ENCODE measurements at places on chromosomes 2 and 18.

GRCh38 chr2:223050188-223050587 lies 1.8 kb upstream of the KCNE4 start:
- peak; percentile 50 for DNase-seq

DNA sequence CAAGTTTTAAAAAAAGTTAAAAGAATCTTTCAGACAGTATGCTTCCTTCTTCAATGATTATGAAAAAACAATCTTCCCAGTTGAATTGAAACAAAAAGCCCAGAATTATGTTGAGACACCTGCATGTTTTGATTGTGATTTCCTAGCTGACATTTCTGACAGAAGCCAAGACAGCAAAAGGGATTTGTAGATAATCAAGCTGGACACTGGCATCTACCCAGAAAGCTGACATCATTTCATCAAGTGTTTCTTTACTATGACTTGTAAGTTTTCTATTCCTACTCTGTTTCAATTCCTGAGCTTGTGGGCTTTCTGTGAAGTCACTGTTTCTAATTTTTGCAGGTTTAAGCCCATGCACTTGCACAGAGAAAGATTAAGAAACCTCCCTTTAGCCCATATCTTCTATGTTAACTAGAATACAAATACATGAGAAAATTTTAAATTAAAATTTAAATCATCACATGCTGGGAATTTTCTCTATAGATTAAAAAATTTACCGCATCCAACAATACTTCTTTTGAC lies 82.9 kb upstream of the CCDC85A start:
- no peak for DNase-seq

DNA sequence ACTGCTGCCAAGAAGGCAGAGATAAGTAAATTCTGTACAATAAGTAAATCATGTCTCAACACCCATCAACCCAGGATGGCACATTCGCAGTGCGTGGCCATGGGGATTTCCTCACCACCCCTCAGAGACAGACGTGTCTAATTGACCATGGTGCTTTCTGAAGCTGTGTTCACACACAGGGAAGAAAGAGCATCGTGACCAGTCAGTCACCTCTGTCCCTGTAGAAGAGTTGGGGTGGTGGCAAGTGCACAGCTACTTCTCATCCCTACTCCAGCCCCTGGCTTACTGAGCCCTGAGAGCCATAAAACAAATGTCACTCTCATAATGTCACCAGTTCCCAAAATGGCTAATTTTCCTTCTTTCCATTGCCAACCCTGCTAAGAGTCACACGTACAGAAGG lies 31.3 kb upstream of the MLPH start:
- DNase-seq, result no peak

- no peak for DNase-seq
Observed at GRCh38 chr2:108591163-108591562, 56.9 kb downstream of the LIMS1 start.

- peak; percentile 86 for DNase-seq
Observed at GRCh38 chr2:191846515-191847476, at the start of gene CAVIN2. TSS of gene CAVIN2 (minus strand) at chr2:191847088. CDS start at chr2:191846925, 163 bp downstream.

DNA sequence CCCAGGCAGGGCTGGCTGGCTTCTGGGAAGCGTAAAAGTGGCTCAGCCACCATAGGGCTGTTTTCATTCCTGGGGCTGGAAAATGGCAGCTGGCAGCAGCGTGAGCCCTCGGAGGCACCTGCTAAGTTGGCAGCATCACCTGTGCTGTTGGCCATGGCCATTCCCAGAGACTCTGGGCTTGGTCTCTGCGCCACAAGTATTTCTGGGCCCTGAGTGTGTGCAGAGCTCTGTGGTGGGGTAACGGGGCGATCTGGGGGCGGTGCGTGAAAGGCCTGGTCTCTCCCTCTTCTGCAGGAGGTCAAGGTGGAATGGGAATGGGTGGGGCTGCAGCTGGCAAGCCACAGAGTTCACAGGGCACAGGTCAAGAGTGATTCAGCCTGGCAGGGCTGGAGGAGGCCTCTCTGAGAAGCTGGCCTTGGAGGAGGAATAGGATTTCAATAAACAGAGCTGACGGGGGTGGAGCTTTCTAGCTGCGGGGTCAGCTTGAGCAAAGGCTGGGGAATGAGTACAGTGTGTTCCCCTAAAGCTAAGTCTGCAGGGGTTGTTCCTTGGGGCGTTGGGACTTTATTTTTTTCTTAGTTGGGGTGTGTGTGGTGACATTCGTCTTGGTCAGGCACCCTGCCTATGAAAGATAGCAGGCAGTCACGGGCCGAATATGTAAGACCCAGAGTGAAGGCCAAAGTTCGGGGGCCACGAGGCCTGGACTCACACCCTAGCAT lies 10.3 kb upstream of the NTSR2 start:
- peak; percentile 41 for DNase-seq

GRCh38 chr2:201482543-201482942 lies 31.0 kb downstream of the STRADB start:
- no peak for DNase-seq

GRCh38 chr2:36805635-36806224 lies 109.2 kb downstream of the VIT start:
- no peak for DNase-seq

- DNase-seq, result no peak
Observed at GRCh38 chr2:71878626-71879508, 268.8 kb downstream of the CYP26B1 start.

DNA sequence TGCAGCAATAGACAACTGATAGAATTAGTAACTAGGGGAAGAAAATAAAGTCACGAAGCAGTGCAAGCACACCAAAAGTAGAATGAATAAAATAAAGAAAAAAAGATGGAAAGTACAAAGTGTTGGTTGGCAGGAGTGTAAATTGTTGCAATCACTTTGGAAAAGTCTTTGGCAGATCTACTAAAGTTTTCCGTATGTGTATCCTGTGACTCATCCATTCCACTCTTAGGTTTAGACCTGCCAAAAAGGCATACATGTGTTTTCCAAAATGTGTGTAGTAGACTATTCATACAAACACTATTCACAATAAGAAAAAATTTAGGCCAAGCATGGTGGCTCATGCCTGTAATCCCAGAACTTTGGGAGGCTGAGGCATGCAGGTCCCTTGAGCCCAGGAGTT lies 282.1 kb upstream of the FSIP2 start:
- peak; percentile 64 for DNase-seq

GRCh38 chr2:28427741-28428415 lies 35.2 kb downstream of the FOSL2 start:
- no peak for DNase-seq

GRCh38 chr2:120871881-120872620 lies 136.4 kb downstream of the GLI2 start:
- DNase-seq, result no peak

GRCh38 chr2:37415128-37415820 lies 70.8 kb downstream of the QPCT start:
- peak; percentile 45 for DNase-seq

DNA sequence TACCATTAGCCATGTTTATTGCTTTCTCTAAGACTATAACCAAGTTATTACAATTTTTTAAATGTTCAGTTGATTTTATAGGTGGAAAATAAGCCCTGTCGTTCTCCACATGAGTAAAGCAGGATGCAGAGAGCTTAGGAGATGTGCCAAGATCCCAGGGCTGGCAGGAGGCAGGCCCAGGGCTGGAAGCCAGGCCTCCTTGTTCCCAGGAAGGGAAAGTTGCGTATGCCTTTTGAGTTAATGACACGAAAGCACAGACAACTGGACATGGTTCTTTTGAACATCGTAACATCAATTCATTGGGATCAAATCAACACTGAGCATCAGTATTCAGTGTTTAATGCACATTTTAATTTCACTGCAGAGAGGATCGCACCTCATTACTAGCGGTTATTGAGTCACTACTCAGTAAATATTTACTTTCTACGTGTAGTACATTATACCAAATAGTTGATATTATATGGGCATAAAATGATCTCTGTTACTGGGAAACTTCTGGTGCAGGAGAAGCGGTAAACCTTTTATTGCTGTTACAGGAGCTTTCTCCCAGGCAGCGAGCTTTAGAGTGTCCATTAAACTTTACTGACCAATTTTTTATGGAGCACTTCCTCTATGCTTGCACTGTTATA lies 60.0 kb downstream of the RNF144A start:
- DNase-seq, result peak; percentile 74

DNA sequence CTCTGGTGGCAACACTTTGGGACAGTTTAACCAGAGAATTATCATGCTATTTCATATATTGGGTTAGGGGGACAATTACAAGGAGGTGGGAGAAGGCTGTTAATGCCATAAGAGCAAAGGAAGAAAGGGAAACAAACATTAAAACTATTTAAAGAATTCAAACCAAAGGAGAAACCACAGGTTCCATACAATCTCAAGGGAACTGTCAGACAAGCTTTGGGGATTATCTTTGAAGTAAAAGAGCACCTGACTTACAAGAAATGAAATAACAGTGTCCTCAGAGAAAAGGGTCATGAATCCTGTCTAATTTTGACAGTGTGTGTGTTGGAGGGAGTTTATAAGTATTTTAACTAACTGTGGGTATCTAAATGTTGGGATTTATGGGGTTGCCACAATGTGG lies 44.4 kb downstream of the CERS6 start:
- no peak for DNase-seq

DNA sequence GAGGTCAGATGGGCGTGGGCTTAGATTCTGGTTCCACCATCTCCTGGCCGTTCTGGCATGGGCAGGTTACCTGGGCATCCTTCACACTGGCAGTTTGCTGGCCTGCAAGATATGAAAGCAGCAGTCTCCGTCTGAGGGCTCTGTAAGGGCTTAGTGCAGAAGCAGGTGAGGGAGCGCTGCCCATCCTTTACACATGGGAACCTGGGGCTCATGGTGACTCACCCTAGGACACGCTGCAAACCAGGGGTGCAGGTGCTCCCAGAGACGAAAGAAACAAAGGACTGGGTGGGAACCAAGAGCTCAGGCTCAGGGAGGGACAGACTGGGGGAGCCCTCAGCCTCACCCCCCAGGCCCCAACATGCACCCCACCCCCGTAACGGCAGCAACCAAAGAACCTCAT lies 10.7 kb upstream of the ID2 start:
- no peak for DNase-seq

DNA sequence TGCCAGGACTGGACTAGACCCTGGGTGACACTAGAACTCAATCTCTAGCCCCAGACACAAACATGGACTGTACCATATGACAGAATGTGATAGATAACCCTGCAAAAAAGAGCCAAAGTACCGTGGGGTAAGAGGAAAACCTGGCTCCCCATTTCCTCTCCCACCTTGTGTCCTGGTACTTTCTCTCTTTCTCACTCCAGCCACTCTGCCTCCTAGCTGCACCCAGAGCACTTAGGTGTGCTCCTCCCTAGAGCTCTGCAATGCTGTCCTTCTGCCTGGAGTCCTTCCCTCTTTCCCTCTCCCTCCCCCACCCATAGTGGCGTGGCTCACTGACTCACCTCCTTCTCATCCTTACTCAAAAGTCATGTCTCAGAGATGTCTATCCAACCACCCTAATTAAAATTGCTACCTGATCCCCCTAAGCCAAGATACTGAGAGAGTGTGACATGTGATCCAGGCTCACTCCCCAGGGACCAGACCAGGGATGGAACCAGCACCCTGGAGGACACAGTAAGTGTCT lies 171.3 kb downstream of the LOXHD1 start:
- DNase-seq, result peak; percentile 4

DNA sequence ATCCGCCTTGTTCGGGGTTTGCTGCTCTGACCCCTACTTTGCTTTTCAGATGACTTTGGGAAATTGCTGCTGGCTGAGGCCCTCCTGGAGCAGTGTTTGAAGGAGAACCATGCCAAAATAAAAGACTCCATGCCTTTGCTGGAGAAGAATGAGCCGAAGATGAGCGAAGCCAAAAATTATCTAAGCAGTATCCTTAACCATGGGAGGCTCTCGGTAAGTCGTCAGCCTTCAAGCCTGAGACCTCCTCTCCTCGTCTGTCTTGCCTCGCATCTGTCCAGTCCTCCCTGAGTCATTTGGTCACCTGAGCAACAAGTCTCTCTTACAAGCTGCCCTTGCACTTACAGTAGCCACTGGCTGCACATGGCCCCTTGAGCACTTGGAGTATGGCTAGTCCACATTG lies 34.7 kb upstream of the MCFD2 start:
- DNase-seq, result peak; percentile 66

DNA sequence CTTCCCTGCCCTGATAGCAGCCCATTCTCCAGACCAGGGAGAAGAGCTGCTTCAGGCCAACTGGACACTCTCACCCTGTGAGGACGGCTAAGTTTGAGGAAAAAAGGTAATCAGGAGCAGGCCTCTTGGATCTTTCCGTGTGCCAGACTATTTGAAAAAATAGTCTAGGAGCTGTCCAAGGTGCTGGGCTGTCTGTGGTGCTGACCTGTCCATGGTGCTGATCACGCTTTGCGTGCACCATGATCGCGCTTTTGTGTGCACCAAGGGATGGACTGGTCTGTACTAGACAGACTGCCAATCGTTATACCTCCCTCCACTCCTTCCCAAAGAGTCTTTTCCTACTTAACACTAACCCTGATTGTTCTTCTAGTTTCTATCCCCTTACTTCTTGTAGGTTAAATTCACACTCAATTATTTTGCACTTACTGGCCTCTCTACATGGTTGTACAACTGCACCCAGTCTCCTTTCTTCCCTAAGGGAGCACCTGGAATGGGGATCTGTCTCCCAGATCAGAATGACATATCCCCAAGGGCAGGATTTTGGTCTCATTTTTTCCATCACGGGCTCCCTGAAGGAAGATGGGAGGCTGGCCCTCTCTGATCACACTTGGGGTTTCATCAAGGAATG lies 295.4 kb downstream of the CELF4 start:
- peak; percentile 48 for DNase-seq

GRCh38 chr2:64655018-64655664 lies 1.4 kb upstream of the SERTAD2 start:
- peak; percentile 37 for DNase-seq

GRCh38 chr2:181104512-181105115 lies 124.2 kb downstream of the UBE2E3 start:
- peak; percentile 79 for DNase-seq

DNA sequence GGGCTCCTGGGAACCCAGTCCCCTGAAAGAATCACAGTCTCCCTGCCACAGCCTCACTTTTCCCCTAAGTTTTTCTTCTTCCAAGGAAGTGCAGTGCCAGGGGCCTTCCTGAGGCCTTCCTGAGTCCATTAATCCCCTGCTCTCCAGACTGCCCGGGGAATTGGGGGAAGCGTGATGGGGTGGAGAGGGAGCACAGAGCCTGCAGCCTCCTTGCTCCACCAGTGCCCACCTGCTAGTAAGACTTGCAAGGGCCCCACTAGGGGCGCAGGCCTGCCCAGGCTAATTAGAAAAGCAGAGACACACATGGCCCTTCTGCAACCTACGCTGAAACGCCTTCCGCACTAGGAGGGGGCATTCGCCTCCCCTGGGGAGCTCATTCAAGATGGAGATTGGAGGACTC lies 110.6 kb downstream of the MRO start:
- no peak for DNase-seq

- no peak for DNase-seq
Observed at GRCh38 chr18:79336556-79337142, 59.1 kb upstream of the NFATC1 start.

GRCh38 chr2:143856978-143857377 lies 662.9 kb downstream of the ZEB2 start:
- peak; percentile 28 for DNase-seq
